ENCODE measurements at places on chromosomes 1 and 21.

GRCh38 chr1:194069831-194070218, 883.4 kb upstream of the B3GALT2 start:
- no peak for DNase-seq

DNA sequence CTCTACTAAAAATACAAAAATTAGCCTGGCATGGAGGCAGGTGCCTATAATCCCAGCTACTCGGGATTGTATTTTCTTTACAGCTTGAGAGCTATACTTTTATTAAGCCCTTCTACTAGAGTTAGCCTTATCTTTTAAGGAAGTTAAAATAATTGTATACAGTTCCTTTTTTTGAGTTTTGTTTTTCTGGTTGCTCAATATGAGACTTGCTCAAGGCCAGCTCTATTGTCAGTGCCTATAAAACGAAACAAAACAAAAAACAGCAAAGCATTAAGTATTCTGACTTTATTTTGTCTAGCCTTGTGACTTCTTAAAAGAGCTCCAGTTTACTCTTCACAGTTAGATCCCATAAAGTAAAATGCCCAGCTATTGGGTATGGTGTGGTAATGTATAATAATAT, 17.2 kb downstream of the PKN2 start:
- peak; percentile 36 for DNase-seq

- no peak for DNase-seq
Observed at GRCh38 chr1:245317217-245317616, 162.4 kb downstream of the KIF26B start.

DNA sequence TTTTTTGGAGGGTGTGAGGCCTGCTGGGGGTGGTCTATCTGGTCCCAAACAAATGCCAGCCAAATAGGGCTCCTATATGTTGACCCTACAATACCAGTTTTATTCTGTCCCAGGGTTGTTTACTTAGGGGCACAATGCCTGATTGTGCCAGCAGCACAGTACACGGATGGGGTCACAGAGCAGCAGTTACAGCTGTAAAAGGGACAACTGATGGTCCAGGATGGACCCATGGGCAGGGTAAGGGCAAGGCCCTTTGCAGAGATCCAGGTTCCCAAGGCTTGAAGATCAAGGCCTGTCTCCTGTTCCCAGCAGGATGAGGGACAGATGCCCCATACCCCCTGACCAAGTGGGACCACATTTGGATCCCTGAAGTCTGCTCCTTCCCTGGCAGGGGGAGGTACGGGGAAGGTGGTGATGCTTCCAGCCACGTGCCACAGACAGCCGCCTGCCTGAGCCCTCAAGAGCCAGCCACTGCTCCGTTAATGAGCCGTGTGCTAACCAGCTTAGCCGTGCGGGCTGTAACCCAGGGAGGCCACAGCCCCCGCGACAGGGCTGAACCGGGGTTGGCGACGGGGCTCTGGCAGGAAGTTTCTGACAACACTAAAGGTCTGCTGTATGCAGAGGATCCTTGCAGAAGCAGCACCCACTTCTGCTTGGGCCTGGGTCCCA, 18.2 kb downstream of the SLC6A9 start:
- no peak for DNase-seq

- DNase-seq, result no peak
Observed at GRCh38 chr1:116164604-116165368, 53.6 kb downstream of the MAB21L3 start.

- no peak for DNase-seq
Observed at GRCh38 chr21:24903994-24904635, 703.2 kb downstream of the MRPL39 start.

DNA sequence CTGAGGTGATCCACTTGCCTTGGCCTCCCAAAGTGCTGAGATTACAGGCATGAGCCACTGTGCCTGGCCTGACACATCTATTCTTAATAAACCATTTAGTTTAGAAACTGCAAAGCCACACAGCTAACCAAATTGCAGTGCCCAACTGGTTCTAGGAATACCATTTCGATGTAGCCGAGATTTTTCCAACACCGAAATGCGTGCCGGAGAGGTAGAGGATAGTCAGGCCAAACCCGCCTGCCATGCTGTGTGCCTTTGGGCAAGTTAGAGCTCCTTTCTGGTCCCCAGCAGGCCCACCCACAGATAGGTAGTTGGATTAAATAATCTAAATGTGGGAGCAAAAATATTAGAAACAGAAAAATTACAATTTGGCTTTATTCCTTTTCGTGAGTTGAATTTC, 254.4 kb downstream of the FOXD2 start:
- DNase-seq, result no peak

DNA sequence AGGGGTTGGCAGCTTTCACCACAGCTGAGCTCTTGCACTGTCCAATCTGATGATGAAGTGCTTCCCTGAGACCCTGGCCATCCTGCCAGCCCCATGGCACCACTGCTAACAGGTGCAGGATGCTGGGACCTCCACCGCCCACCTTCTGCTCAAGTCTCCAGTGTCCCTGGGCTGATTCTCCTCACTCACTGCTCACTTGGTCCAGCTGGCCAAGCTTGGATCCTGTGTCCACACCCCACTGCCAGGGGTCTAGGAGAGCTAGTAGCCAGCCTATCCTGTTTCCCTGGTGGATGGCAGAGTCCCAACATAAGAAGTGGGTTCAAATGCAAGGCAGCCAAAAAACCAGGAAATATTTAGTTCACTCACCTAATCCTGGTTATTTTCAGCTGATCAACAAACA, 217.2 kb upstream of the IRF2BP2 start:
- DNase-seq, result no peak

DNA sequence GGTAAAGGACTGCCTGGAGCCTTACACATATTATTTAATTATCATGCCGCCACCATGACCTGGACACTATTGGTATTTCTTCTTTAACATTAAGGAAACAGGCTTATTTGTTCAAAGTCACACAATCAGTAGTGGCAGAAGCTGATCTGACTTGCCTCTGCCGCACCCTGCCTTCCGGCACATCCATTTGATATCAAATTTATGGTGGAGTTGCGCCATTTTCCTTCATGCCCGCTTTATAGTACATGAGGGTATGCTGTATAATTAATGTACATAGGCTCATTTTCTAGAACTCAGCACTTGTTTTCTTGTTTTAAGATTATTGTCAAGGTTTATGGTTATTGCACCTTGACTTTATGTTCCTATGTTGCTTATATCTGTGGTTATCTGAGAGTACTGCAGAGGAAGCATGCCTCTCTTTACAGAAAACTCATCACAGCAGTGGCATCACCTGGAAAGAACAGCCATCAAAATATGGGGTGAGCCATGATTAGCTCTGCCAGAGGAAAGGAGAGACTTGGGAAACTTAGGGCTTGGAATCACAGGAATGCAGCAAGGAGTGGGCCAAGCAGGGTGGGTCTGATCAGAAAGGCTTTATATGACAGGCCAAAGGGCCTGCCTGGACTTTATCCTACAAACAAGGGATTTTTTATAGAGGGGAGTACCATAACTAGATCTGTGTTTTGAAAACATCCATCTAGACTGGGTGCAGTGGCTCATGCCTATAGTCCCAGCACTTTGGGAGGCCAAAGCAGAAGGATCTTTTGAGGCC, 72.2 kb upstream of the GJB5 start:
- DNase-seq, result no peak

GRCh38 chr21:35063428-35064172, 14.5 kb upstream of the RUNX1 start:
- DNase-seq, result no peak

- no peak for DNase-seq
Observed at GRCh38 chr1:192973202-192973601, 86.0 kb downstream of the UCHL5 start.

- DNase-seq, result no peak
Observed at GRCh38 chr1:74822851-74823401, 90.0 kb downstream of the TYW3 start.

DNA sequence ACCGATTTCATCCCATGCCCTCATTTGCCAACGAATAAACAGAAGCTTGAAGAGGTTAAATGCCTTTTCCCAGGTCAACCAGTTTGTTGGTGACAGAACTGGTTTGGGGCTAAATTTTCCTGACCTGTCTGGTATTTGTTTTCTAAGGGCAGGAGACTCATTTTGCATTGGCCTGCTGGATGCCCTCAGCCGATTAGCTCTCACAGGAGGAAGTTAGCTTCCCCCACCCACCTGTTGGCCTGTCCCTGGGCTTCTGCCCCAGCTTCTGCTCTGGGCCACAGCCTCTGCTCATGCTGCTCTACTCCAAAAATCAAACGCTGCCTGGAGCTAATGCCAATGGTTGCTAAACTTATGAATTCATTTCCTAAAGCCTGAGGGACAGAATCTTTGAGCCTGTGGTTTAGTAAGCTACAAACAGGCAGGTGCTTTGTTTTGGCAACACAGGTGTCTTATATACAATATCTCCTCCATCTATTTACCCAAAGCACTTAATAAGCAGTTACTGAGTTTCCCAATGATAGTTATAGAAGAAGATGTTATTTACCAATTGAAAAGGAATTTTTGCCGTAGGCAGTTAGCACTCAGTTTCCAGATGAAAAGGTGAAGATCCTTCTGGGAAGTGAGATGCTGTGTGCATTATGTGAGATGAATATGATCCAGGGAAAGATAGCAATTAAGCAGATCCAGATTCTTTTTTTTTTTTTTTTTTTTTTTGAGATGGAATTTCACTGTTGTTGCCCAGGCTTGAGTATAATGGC, 82.3 kb downstream of the TM2D1 start:
- DNase-seq, result no peak

- DNase-seq, result no peak
Observed at GRCh38 chr1:9307303-9307702, 14.6 kb downstream of the SPSB1 start.

DNA sequence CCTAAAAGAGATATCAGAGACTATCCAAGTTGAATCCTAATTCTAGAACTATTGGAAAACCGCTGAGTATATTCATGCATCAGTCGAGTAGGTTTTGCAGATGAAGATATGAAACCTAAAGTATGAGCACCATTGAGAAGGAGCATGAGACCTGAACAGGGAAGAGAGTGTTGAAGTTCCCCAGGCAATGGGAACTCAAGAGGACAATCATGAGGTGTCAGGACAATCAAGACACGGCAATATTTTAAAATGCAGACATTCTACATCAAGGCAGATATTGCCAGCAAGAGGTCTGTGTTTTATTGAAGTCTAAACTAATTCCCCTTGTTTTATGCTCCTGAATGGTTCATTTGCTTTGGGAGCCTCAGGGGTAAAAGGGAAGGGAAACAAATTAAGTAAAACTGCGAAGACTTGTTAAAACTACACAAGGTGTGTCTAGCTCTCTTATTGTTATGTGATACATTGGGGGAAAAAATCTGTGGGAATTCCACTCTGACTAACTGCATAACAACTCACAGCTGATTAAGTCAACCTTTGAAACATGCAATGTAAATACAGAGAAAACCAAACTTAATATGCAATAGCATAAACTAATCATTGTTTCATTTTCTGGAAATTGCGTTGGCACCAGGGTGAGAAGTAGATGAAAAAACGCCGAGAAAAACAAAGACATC, 347.9 kb upstream of the ADGRL2 start:
- no peak for DNase-seq

DNA sequence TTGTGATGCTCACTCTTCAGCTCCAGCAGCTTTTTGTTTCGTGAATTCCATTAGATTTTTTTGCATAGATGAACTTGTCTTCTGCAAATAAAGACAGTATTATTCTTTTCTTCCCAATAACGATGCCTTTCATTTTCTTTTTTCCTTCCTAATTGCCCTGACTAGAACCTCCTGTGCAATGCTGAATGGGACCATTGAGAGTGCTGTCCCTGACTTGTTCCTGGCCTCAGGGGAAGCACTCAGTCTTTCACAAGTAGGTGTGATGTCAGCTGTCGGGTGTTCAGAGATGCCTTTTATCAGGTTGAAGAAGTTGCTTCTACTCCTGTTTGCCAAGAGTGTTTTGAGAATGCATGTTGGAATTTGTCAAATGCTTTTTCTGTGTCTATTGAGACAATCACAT, 64.3 kb upstream of the ADARB1 start:
- DNase-seq, result no peak

- no peak for DNase-seq
Observed at GRCh38 chr21:29431178-29431577, 132.5 kb downstream of the BACH1 start.

DNA sequence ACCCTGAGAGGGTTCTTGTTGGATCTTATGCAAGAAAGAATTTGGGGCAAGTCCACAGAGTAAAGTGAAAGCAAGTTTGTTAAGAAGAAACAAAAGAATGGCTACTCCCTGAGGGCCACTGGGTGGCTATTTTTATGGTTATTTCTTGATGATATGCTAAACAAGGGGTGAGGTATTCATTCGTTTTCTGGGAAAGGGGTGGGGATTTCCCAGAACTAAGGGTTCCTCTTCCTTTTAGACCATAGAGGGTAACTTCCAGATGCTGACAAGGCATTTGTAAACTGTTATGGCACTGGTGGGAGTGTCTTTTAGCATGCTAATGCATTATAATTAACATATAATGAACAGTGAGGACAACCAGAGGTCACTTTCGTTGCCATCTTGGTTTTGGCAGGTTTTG, 18.2 kb upstream of the IFI6 start:
- DNase-seq, result no peak

DNA sequence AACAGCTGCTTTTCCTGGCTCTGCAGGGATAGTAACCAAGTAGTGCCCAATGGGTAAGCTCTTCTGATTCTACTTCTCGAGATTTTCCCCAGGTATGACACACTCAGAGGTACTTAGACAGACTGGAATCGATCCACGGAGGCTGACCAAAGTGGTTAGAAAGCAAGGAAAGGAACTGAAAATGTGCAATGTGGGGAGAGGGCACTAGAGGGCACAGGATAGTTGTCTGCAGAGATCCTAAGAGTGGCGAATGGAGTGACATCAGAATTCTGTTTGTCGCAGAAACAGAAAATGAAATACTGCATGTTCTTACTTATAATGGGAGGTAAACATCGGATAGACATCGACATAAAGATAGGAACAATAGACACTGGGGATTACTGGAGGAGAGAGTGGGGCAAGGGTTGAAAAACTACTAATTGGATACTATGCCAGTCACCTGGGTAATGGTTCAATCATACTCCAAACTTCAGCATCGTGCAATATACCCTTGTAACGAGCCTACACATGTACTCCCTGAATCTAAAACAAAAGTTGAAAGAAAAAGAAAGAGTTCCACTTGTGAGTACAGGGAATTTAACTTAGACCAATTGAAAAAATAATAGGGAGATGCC, 23.3 kb downstream of the CYP2J2 start:
- no peak for DNase-seq

DNA sequence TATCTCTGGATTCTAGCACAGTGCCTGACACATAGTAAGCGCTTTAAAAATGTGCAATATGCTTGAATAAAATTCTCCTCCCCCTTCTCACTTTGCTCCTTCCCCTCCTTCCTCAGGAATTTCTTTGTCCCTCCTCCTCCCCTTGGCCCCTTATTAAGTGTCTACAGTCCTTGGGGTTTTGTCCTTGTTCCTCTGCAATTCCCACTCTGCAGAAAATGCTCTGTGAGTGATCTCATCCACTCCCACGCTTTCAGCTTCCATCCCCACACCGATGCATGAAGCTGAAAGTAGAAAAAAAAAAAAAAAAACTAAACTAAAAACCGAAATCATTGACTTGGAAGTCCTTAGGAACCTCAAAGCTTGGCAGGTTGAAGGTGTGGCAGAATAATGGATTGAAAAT, 273.6 kb downstream of the RRAGC start:
- no peak for DNase-seq

GRCh38 chr1:248631354-248632008, 3.4 kb downstream of the OR2T11 start:
- DNase-seq, result no peak
